Activated CD8-positive, alpha-beta T cell treated with anti-CD3 and anti-CD28 coated beads, Interleukin-2, amount 10 ng/mL, durations not matched to agents 7 days and 5 days (primary cell): ENCODE measurements at places on chromosomes 2 and 18.

DNA sequence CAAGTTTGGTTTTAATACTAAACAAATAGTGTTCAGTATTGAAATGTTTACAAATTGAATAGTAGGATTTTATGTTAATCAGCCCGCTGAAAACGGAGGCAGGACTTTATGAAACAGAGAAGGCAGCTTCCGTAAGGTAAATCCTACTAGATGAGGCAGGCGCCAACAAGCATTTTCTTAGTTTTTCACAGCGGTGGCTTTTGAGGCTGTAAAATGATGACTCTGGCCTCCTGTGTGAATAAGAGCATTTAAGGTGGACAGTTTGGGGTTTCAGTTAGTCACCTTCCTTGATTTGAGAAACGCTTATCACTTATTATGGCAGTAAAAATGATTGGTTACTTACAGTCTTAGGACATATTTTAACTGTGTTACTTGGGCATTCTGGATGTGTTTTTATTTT is 212.9 kb downstream of the PTGR3 start:
- peaks cover 3% of the 10 kb centered on the region for H3K36me3 ChIP-seq
- peaks cover 23% of the 10 kb centered on the region for H3K4me1 ChIP-seq
- H3K27me3 ChIP-seq = no peaks in the 10 kb centered on the region
- H3K27ac ChIP-seq = no peak overlapping the region

DNA sequence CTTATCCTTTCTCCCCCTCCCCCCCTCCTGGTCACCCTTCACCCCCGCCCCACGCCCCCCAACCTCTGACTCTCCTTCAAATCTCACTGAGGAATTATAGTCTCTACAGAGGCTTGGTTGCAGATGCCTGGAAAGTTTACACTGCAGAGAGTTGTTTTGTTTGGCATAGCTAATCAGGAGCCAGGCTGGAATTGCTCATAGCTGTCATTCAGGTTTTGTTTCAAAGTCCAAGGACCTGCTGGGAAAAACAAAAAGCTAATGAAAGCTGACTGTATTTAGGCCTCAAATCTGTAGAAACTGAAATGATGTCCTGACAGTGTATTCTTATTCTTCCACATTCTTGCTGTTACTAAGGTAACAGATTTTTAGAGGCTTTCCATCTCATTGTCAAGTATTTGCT is 22.6 kb downstream of the GREB1L start:
- DNase-seq = no peak
- peaks cover 11% of the 10 kb centered on the region for H3K27me3 ChIP-seq
- H3K36me3 ChIP-seq = no peaks in the 10 kb centered on the region
- no peak overlapping the region for H3K4me3 ChIP-seq

GRCh38 chr18:46213295-46213694 is 109.1 kb downstream of the HAUS1 start:
- no peak overlapping the region for H3K27ac ChIP-seq
- no peak for DNase-seq
- no peak overlapping the region for H3K4me3 ChIP-seq

GRCh38 chr2:38201784-38202183 is 125.8 kb upstream of the CYP1B1 start:
- no peak overlapping the region for H3K4me3 ChIP-seq
- no peak overlapping the region for H3K27ac ChIP-seq

DNA sequence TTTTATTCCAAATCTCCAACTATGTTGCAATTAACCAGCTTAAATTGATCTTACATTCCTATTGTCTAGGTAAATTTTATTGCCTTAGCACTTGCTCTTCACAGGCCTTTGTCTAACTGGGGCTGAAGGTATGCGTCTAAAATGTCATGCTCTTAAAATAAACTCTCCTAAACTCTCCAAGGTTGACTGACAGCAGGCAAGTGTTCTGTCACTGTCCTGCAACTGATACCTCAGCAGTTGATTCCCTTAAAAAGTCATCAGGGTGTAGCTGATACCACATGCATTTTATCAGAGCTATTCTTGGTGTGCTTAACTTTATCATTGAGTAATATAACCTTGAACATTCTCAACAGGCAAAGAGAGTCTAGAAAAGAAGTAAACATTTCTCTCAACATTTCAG is 680 bp downstream of the TTN start:
- no peak for DNase-seq
- H3K4me3 ChIP-seq = no peak overlapping the region
- H3K4me1 ChIP-seq = peaks cover 3% of the 10 kb centered on the region
- no peak overlapping the region for H3K27ac ChIP-seq
- no peaks in the 10 kb centered on the region for H3K36me3 ChIP-seq
- no peaks in the 10 kb centered on the region for H3K27me3 ChIP-seq

GRCh38 chr18:26545335-26546123 is 2.8 kb downstream of the KCTD1 start:
- H3K4me1 ChIP-seq = peaks cover 25% of the 10 kb centered on the region
- H3K27ac ChIP-seq = no peak overlapping the region
- no peak overlapping the region for H3K4me3 ChIP-seq
- peaks cover 12% of the 10 kb centered on the region for H3K27me3 ChIP-seq
- DNase-seq = no peak

DNA sequence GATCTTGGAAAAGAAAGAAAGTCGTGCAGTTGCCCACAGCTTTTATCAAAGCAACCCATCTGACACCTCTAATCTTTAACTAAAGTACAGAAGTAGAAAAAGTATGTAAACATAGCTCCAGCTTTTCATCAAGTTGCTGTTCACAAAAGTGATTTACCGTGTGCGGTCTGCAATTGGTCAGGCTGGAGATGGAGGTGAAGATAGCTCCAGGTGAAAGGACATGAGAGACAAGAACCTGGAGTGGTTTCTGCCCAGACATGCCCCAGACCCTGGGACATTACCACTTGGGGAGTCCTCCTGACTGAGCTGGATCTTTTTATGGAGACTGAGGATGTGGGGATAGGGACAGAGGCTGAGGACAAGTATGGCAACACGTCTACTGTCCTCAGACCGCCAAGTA is 82.7 kb downstream of the LAMA1 start:
- H3K27ac ChIP-seq = no peak overlapping the region
- DNase-seq = no peak
- H3K27me3 ChIP-seq = no peaks in the 10 kb centered on the region
- H3K4me3 ChIP-seq = no peak overlapping the region

DNA sequence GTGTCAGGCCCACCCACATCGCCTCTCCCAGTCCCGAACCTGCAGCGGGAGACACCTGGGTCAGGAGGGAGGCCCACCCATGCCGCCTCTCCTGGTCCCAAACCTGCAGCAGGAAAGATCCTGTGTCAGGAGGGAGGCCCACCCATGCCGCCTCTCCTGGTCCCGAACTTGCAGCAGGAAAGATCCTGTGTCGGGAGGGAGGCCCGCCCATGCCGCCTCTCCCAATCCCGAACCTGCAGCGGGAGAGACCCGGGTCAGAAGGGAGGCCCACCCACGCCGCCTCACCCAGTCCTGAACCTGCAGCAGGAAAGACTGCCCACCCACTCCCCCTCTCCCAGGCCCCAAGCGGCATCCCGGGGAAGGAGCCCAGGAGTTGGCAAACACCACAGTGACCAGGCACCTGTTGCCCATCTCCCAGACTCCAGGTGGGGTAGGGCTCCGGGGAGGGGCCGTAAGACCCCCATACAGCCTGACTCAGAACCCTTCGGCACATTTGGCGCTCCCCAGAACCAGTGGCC is 7.8 kb downstream of the SLC66A2 start:
- no peak overlapping the region for H3K27ac ChIP-seq
- H3K36me3 ChIP-seq = peaks cover 19% of the 10 kb centered on the region
- H3K27me3 ChIP-seq = no peaks in the 10 kb centered on the region
- DNase-seq = no peak
- no peak overlapping the region for H3K4me3 ChIP-seq

- DNase-seq = no peak
- no peaks in the 10 kb centered on the region for H3K36me3 ChIP-seq
- H3K4me1 ChIP-seq = no peaks in the 10 kb centered on the region
- H3K27me3 ChIP-seq = no peaks in the 10 kb centered on the region
Measured at GRCh38 chr2:187615364-187615763, 61.1 kb upstream of the TFPI start.

- H3K27ac ChIP-seq = no peak overlapping the region
- no peak for DNase-seq
- H3K27me3 ChIP-seq = no peaks in the 10 kb centered on the region
- H3K4me1 ChIP-seq = no peaks in the 10 kb centered on the region
- H3K36me3 ChIP-seq = no peaks in the 10 kb centered on the region
- no peak overlapping the region for H3K4me3 ChIP-seq
Measured at GRCh38 chr18:7824970-7825369, 257.9 kb downstream of the PTPRM start.

- no peaks in the 10 kb centered on the region for H3K36me3 ChIP-seq
- no peak overlapping the region for H3K4me3 ChIP-seq
- peaks cover 3% of the 10 kb centered on the region for H3K27me3 ChIP-seq
- no peaks in the 10 kb centered on the region for H3K4me1 ChIP-seq
- no peak for DNase-seq
- no peak overlapping the region for H3K27ac ChIP-seq
Measured at GRCh38 chr18:76274468-76275289, 220.4 kb downstream of the ZNF516 start.
